Germinal center (tissue), 1 donor: ENCODE measurements at places on chromosomes 11 and 22.

GRCh38 chr11:45857961-45858474, 10.7 kb downstream of the CRY2 start:
- no peak for DNase-seq

- no peak for DNase-seq
Observed at GRCh38 chr11:103016031-103016430, 60.5 kb upstream of the MMP13 start.

- no peak for DNase-seq
Observed at GRCh38 chr22:42111798-42112197, 18.8 kb downstream of the CYP2D6 start.

- DNase-seq, result no peak
Observed at GRCh38 chr11:95675585-95675984, 114.0 kb downstream of the FAM76B start.

GRCh38 chr11:87292598-87292997, 254.9 kb downstream of the TMEM135 start:
- DNase-seq, result no peak

GRCh38 chr11:67651976-67652781, 1.6 kb upstream of the ACY3 start:
- DNase-seq, result no peak

- DNase-seq, result no peak
Observed at GRCh38 chr11:17816232-17816931, 81.8 kb downstream of the KCNC1 start.

DNA sequence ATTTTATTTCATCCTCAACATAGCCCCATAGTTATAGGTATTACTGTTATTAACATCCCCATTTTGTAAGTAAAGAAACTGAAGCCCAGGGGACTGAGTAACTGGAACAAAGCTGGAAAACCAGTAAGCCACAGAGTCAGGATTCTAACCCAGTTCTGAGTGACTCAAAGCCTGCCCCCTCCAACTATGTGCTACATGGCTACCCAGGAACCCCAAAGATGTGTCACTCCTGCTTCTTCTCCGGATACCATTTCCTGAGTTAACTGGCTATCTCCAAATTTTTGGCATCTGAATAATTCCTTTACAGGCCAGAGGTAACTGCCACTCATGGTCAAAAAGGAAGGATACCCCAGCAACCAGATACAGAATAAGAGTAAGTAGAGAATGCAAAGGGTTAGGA, 43.6 kb downstream of the TENM4 start:
- DNase-seq, result no peak

DNA sequence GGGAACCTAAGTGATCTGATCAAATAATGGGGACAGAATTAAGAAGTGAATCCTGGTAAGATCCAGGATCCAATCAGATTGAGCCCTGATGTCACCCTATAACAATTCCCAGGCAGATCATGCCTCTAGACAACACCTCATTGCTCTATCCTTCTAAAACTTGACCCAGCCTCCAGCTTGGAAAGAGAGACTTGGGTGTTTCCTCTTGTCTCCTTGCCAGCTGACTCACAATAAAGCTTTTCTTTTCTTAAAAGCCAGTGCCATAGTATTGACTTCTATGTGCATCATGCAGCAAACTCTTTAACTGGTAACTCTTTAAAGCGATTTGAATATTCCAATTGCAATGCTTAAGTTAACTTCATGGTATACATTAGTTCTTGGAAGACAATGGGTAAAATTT, 109.6 kb upstream of the CHORDC1 start:
- DNase-seq, result no peak

DNA sequence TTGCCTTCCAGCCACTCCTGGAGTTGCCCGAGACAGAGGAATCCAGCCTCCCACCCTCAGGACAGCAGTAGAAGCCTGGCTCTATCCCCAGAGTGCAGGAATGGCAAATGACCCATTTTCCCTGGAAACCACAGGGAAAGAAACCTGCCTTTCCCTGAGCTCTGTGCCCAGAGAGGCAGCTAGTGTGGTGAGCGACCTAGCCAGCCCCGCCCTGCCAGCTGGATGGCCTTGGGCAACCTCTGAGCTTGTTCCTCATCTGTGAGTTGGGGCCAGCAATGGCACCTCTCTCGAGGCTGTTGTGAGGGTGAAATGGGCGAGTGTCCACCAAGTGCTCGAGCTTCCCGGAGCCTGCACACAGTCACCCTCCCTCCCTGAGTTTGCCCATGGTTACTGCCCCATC, 3.7 kb downstream of the OMP start:
- DNase-seq, result no peak

DNA sequence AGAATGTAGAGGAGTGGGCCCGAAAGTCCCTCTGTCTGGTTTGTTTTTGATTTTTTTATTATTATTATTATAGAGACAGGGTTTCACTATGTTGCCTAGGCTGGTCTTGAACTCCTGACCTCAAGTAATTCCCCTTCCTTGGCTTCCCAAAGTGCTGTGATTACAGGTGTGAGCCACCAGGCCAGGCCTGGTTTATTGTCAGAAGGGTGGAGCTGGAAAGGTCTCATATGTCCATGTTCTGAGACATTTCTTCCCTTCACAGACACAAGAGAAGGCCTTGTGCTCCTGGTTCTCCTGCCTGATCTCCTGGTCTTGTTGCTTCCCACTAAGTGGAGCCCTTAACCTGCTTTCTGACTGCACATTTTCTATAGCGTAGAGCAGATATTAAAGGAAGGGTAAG, 46.0 kb upstream of the CLPB start:
- DNase-seq, result no peak

DNA sequence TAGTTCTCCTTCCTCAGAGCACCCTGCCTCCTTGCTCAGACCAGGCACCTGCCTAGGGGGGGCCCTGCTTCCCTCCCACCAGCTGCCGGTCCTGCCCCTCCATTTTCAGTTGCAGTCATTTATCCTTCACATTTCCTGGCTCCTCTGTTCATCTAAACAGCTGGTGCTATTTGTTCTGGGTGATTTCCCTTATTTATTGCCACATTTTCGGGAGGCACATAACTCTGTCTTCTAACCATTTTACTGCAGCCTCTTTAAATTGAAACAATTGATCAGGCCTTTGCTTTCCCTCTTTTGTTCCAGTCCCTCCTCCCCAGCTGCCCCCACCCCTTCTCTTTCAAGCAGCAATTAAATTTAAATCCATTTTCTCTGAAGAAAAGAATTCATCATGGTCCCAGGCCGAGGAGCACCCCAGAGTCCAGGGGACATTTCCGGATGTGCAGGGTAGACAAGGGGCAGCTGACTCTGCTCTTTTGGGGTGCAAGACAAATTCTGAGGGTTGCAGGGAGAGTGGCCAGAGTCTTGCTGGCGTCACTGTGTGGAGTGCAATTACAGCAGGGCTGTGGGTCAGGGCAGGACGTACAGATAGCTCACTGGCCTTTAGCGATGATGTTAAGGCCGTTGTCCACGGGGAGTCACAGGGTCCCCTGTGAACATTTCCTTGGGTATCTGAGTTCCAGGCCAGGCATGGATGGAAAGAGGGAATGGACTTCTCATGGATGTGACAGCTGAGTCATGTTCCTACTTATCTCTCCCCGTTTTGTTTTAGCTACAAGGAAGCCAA, 476.4 kb downstream of the TBC1D22A start:
- DNase-seq, result no peak

DNA sequence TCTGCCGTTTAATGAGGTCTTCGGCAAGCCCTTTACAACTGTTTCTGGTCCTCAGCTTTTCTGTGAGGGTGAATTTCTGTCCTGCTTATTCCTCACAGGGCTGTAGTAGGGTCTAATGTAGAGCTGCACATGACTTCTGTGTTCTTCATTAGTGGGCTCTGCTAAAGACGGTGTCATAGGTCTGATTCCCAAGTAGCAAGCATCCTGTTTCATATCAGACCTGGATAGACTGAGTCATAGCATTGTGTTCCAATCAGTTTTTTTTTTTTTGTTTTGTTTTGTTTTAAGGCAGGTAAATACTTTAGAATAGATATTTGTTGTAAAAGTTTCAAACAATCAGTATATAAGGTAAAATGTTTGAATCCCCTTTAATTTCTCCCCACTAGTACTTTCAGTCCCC, 35.4 kb downstream of the BIRC2 start:
- DNase-seq, result no peak

GRCh38 chr11:76903325-76903724, 42.6 kb downstream of the ACER3 start:
- DNase-seq, result no peak

GRCh38 chr11:134283461-134284230, 7.5 kb downstream of the GLB1L3 start:
- no peak for DNase-seq

DNA sequence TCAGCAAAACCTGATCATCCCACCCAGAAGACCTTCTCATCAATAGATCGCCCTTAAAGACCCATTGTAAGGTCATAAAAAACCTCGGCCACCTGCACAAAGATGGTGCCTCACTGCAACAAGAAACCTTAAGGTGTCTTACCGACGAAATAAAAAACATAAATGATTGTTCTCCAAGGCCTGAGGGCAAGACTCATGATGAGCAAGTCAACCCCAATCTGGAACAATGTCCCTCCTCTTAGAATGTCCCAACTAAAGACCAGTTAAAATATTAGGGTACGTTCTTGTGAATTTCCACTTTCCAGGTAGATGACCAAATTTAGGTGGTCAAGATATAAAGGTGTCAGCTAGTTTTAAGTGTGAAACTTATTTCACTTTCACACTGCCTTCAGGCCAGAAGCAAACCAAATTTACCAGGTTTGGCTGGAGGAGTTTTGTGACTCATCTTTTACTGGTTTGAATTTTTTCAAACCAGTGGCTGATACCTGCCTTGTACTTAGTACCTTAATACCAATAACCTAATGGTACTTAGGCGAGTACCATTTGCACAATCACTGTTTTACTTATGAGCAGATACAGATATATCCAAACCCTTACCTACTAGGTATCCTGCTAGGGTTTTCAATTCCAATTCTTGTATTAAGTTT, 14.9 kb downstream of the KDELR3 start:
- no peak for DNase-seq

DNA sequence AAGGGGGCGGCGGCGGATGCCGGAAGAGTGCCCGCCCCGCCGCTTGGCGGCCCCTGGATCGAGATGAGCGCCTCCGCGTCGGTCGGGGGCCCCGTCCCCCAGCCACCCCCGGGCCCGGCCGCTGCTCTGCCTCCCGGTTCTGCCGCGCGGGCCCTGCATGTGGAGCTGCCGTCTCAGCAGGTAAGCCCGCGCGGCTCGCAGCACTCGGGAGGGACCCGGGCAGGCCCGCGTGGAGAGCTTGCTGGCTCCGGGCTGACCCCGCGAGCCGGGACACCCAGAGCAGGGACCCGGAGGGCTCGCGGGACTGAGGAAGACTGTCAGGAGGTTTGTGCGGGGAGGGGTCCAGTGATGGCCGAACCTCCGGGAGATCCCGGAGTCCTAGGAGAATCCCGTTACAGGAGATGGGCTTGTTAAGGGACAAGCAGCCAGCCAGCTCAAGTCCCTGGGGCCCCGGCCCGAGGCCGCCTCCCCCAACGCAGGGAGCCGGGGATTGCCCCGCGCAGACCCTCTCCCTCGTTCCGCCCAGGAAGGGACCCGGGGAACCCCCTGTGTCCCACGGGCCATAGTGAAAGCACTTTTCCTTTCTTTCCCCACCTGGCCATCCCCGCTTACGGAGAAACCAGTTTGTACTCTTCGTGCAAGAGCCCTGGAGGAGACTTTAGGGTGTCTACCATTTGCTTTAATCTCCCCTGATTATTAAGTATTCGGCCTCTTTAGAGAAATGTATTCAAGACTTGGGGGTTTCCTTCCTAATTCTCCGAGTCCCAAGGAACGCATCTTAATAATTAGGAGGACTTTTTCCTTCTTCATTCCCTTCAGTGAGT, 547 bp downstream of the UVRAG start:
- peak; percentile 54 for DNase-seq

DNA sequence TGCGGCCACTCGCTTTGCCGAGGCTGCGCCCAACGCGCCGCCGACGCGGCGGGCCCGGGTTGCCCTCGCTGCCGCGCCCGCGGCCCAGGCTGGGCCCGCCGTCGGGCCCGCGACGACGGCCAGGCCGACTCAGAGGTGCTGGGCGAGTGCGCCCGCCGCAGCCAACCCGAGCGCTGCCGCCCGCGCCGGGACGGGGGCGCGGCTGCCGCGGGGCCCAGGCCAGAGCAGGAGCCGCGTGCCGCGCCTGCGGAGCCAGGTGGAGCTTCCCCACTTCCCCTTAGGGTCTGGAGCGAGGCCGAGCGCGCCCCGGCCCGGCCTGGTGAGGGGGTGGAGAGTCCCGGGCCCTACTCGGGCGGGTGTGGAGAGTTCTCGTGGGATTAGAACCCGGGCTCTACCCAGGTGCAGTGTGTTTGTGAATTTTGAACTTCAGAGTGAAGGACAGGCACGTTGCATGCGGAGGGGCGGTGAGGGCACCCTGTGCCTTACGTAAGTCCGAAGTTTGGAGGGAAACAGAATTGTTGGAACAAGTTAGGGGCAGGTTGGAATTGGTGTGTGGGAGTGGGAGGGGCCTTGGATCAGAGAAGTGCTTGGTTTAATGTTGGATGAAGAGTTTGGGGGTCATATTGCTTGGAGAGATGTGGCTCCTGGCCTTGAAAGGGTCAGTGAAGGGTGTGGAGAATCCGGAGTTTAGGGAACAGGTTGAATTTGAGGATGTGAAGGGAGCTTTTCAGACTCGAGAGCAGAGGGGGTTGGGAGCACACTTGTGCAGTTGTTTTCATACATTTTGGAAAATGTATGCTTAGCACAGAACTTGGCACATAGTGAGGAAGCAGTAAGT, 697 bp downstream of the RNF169 start:
- DNase-seq, result peak; percentile 84

DNA sequence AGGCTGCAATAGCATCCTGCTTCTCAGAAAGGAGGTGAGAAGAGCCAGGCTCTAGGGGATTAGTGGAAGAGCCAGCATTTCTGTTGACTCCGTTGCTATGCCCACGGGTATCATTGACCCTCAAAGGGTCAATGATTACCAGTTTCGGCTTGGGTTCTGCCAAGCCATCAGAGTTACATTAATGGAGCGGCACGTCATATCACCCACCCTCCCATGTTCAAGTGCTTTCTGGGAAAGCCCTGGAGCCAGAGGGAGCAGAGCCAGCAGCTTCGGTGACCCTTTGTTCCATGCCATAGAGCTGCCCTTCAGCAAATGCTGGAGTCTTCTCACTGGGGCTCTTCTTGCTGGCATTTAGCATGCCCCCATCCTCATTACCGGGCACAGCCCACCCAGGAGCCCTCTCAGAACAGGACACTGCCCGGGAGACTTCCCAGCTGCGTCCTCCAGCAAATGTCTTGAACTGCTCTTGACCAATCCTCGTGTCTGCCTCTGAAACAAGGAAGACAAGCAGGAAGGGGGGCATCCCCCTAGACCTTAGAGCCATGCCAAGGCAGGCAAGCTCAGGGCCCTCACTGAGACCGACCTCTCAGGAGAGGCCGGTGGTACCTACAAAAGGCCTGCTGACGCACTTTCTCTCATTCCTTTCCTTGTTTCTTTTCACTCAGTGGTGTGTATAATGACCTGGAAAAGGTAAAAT, 14.6 kb downstream of the KCNJ1 start:
- DNase-seq, result no peak
